ENCODE measurements at places on chromosomes 7 and 10. TPM values are rescaled to one million over a fixed set of nuclear protein-coding genes. Genes with fewer than 3 reads are reported as not detected.

The CCDC146 gene
- total RNA-seq: 2.0 TPM

GRCh38 chr7:52382731-52383130 is 652.7 kb upstream of the POM121L12 start:
- DNase-seq: no peak

The CNPY1 gene
- not detected for total RNA-seq

DNA sequence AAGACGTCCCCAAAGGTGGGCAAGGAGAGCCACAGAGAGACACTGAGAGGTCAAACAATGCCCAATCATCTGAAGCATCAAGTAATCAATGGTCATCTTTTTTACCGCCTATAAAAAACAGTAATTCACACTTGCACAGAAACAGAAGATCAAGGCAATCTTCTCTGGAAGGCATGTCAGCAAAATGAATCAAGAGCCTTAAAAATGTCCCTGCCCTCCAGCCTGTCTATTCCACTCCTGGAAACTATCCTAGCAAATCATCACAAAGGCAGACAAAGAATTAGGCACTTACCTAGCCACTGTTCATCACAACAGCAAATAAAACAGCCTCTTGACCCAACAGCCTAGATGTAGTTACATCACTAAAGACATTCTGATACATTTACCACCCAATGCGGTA is 48.9 kb downstream of the FAM53B start:
- DNase-seq: no peak

- DNase-seq: no peak
These were observed 4.9 kb downstream of the IPMK start for GRCh38 chr10:58262766-58263165.

GRCh38 chr7:45717537-45718235 is 143.5 kb downstream of the ADCY1 start:
- DNase-seq: no peak

- DNase-seq: no peak
These were observed 37.2 kb downstream of the CALML3 start for GRCh38 chr10:5561704-5562645.

DNA sequence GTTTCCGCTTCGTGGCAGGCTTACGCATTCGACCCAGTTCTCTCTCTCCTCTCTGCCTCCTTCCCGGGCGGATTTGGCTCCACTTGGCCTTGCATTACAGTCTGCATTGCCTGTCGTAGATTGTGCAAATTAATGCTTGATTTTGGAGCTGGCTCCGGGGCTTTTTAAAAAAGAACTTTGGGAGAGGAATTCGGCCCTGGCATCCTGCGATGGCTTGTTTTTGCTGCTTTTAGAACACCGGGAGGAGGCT is 767 bp downstream of the EIF4EBP2 start:
- no peak for DNase-seq

GRCh38 chr10:7491230-7491629 is 80.4 kb upstream of the SFMBT2 start:
- no peak for DNase-seq

DNA sequence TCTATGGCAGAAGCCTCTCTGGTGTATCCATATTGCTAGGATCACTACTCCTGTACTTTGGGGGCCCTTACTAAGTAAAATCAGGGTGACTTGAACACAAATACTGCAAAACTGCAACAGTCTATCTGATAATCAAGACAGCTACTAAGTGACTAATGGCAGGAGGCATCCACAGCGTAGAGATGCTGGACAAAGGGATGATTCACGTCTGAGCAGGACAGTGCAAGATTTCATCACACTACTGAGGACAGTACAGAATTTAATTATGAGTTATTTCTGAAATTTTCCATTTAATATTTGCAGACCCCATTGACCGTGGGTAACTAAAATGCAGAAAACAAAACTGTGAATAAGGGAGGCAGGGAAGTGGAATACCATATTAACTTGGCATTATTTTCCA is 10.4 kb downstream of the CUL2 start:
- DNase-seq: peak; percentile 71

- peak; percentile 44 for DNase-seq
These were observed 11.8 kb upstream of the TIAL1 start for GRCh38 chr10:119608316-119609155.

DNA sequence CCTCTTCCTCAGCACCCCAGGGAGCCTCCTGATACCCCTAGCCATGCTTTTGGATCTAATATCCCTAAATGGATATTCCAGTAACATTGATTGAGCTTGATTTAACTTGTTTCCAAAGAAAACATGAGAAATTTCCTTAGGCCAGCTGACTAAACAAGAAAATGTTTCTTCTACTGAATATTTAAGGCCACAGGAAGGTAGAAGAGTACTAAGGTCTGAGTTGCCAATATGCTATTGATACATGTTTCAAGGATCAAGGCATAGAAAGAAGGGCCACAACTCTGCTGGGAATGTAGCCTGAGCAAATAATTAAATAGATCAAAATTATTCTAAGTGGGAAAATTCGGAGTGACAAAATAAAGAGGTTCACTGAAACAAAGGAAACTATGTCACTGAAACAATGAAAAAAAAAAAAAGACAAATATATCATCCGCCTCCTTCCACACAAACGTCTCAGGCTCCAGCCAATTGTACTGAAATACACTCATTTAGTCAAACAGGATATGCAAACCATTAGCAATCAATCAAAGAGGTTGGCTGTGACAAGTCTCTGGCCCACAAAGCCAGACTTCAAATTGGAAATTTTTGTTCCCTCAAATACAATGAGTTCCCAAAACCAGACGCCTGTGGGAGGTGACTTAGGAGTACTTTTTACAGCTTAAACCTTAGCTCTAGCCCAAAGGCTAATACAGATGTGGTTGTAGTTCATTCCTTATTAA is 396.2 kb downstream of the HTR7 start:
- DNase-seq: peak; percentile 39
